Activated CD4-positive, alpha-beta T cell treated with anti-CD3 and anti-CD28 coated beads for 36 hours (primary cell): ENCODE measurements at places on chromosomes 2 and 18. TPM values are rescaled to one million over a fixed set of nuclear protein-coding genes. Genes with fewer than 3 reads are reported as not detected.

IL1RN gene
- total RNA-seq: 4.6 TPM

GRCh38 chr2:1305342-1306013, 107.8 kb upstream of the TPO start:
- H3K4me1 ChIP-seq: peaks cover 2% of the 10 kb centered on the region
- DNase-seq: no peak

GRCh38 chr18:47286776-47287410, 35.4 kb upstream of the SKOR2 start:
- H3K4me1 ChIP-seq: no peaks in the 10 kb centered on the region
- H3K27me3 ChIP-seq: peaks cover 25% of the 10 kb centered on the region
- no peak overlapping the region for H3K27ac ChIP-seq
- no peak overlapping the region for H3K4me3 ChIP-seq
- no peak for DNase-seq

TYMS gene
- total RNA-seq: 331 TPM

DNA sequence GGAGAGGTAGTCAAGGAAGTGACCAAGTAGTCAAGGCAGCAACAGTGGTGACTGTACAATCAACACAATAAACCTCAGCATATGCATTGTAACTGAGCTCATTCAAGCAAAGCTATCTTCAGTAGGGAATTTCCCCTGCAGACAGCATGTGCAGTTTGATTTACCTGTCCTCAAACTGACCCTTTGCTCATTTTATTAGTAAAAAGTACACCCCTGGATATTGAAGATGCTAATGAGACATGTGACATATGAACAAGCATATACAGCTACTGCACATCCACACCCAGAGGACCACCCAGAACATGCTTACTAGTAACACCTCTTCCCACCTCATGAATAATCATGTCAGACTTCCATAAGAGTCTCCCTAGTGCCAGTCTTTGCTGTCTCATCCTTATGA, 15.4 kb downstream of the C2orf81 start:
- peaks cover 3% of the 10 kb centered on the region for H3K27me3 ChIP-seq
- H3K4me1 ChIP-seq: no peaks in the 10 kb centered on the region
- no peak overlapping the region for H3K27ac ChIP-seq
- no peak for DNase-seq
- H3K36me3 ChIP-seq: no peaks in the 10 kb centered on the region

ABCG5 gene
- not detected for total RNA-seq

GRCh38 chr18:697012-697411, 15.4 kb downstream of the ENOSF1 start:
- peaks cover 2% of the 10 kb centered on the region for H3K4me1 ChIP-seq
- H3K27me3 ChIP-seq: no peaks in the 10 kb centered on the region
- no peak overlapping the region for H3K4me3 ChIP-seq

DNA sequence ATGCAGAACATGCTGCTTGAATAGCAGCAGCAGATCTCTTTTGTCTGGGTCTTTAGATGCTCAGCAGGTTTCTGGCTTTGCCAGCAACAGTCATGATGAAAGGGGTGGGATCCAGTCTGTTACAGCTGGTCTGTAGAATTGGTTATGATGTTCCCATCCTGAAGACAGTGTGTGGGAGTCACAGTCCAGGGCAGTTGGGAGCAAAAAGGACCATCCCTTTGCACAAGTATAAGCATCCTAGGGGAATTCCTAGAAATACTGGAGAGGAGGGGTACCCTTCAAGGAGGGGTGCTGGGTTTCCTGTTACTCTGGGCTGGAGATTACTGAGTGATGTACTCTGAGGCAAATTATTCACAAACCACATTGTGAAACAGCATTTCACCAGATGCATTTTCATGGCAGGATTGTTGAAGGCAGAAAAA, 119.9 kb upstream of the RND3 start:
- no peak overlapping the region for H3K27ac ChIP-seq
- peaks cover 4% of the 10 kb centered on the region for H3K27me3 ChIP-seq
- DNase-seq: no peak
- no peaks in the 10 kb centered on the region for H3K36me3 ChIP-seq

DNA sequence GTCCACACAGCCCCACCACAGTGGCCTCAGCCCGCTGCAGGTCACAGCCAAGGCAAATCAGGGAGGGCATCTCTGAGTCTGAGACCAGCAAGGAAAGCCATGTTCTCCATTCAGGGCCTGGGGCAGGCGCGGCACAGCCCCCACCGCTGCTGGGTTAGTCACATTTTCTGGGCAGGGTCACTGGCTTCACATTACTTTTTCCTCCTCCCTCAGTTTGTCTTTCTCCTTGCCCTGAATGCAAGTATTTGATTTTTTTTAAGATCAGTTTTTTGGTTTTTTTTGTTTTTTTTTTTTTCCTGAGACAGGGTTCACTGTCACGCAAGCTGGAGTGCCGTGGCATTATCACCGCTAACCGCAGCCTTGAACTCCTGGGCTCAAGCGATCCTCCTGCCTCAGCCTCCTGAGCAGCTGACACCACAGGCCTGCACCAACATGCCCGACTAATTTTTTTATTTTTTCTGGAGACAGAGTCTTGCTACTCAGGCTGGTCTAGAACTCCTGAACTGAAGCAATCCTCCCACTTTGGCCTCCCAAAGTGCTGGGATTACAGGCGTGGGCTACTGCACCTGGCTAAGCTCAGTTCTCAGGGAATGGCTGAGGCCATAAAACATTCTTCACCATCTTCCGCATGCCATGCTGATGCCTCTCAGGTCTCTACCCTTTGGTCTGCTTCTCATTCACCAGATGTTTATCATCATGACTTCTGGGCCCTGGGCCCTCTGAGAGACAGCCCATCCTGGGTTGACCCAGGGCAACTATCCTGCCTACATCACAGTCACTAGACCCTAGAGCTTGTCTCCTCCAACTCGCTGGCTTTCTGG, 628 bp upstream of the CAPG start:
- H3K4me3 ChIP-seq: peak overlapping the region; percentile 60
- no peaks in the 10 kb centered on the region for H3K36me3 ChIP-seq
- peak; percentile 47 for DNase-seq
- peaks cover 53% of the 10 kb centered on the region for H3K4me1 ChIP-seq
- no peaks in the 10 kb centered on the region for H3K27me3 ChIP-seq

- peaks cover 20% of the 10 kb centered on the region for H3K4me1 ChIP-seq
- H3K36me3 ChIP-seq: peaks cover 10% of the 10 kb centered on the region
- peak; percentile 48 for DNase-seq
- H3K27ac ChIP-seq: peak overlapping the region; percentile 78
Observed at GRCh38 chr18:79393181-79393634, 2.5 kb upstream of the NFATC1 start.

ANO7 gene
- total RNA-seq: 2.1 TPM

CRACDL gene
- total RNA-seq: 0.59 TPM

SIGLEC15 gene
- not detected for total RNA-seq

GRCh38 chr2:85558160-85558559, 3.1 kb downstream of the GGCX start:
- H3K36me3 ChIP-seq: peaks cover 25% of the 10 kb centered on the region
- no peak overlapping the region for H3K4me3 ChIP-seq
- H3K4me1 ChIP-seq: peaks cover 29% of the 10 kb centered on the region
- no peak for DNase-seq
- no peaks in the 10 kb centered on the region for H3K27me3 ChIP-seq
- peak overlapping the region; percentile 7 for H3K27ac ChIP-seq

- DNase-seq: no peak
- no peaks in the 10 kb centered on the region for H3K4me1 ChIP-seq
- H3K27ac ChIP-seq: no peak overlapping the region
- no peak overlapping the region for H3K4me3 ChIP-seq
- H3K36me3 ChIP-seq: no peaks in the 10 kb centered on the region
Observed at GRCh38 chr18:43735570-43735969, 458.3 kb upstream of the SYT4 start.

DNA sequence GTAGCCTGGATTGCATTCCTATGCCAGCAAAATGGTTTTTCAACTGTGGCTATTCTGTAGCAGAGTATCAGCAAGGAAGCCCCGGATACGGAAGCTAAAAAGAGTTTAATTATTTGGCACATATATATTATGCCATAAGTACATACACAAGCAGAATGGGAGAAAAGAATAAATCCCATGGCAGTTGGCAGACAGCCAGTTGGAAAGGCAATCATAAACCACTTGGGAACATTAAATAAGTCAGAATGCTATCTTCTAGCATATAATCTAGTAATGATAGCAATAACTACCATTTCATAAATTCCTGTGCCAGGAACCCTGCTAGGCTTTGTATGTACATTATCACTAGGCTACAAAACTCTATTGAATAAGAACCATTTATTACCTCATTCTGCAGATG, 26.0 kb downstream of the GALNT5 start:
- DNase-seq: no peak
- no peak overlapping the region for H3K4me3 ChIP-seq
- H3K4me1 ChIP-seq: no peaks in the 10 kb centered on the region
- no peaks in the 10 kb centered on the region for H3K36me3 ChIP-seq

KLF7 gene
- total RNA-seq: 21.9 TPM

KCNS3 gene
- 0.07 TPM for total RNA-seq

IL36RN gene
- not detected for total RNA-seq

CASP10 gene
- total RNA-seq: 12.2 TPM

- H3K4me1 ChIP-seq: no peaks in the 10 kb centered on the region
- H3K36me3 ChIP-seq: no peaks in the 10 kb centered on the region
- H3K27me3 ChIP-seq: peaks cover 13% of the 10 kb centered on the region
- H3K27ac ChIP-seq: no peak overlapping the region
- DNase-seq: peak; percentile 72
- no peak overlapping the region for H3K4me3 ChIP-seq
Observed at GRCh38 chr18:8988260-8988871, 114.1 kb upstream of the NDUFV2 start.

- H3K27me3 ChIP-seq: no peaks in the 10 kb centered on the region
- H3K36me3 ChIP-seq: no peaks in the 10 kb centered on the region
- no peak overlapping the region for H3K4me3 ChIP-seq
- H3K27ac ChIP-seq: no peak overlapping the region
Observed at GRCh38 chr2:135030826-135031225, 16.4 kb downstream of the MAP3K19 start.

DNA sequence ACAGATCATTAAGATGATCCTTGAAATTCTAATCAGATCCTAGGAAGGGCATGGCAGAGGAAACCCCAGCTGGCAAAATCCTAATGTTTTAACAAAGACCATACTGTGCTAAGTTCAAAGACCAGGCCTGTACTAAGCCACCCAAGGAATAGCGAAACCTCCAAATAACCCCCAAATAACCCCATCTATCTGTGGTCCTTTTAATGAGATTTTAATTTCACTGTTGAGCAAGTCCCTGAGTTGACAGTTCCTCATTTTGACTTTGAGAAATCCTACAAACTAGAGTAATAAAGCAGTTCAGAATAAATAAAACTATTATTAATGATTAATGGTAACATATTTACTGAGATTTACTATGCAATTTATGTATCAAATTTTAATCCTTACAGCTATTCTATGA, 259.8 kb downstream of the STK39 start:
- no peak overlapping the region for H3K4me3 ChIP-seq
- DNase-seq: no peak
- no peak overlapping the region for H3K27ac ChIP-seq
- H3K36me3 ChIP-seq: peaks cover 18% of the 10 kb centered on the region
- no peaks in the 10 kb centered on the region for H3K27me3 ChIP-seq
- no peaks in the 10 kb centered on the region for H3K4me1 ChIP-seq

GRCh38 chr2:212794471-212794870, 255.9 kb upstream of the ERBB4 start:
- H3K4me3 ChIP-seq: no peak overlapping the region
- no peak for DNase-seq
- no peaks in the 10 kb centered on the region for H3K4me1 ChIP-seq
- no peaks in the 10 kb centered on the region for H3K36me3 ChIP-seq

DNA sequence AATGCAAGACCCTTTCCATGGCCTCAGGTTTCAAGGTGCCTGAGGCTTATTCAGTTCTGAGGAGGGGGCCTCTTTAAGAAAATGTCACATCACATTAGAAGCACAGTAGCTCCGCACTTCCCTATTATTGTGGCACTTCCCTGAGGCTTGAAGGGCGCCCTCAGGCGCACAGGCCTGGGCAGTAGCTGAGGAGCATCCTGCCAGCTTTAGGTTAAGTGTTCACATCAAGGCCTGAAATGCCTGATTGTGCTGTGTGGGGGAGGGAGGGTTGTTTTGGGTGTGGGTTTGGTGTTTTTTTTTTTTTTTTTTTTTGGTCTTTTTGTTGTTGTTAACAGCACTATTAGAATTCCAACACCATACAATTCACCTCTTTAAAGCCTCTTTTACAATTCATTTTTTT, 107.9 kb downstream of the CABLES1 start:
- peaks cover 2% of the 10 kb centered on the region for H3K36me3 ChIP-seq
- H3K4me1 ChIP-seq: peaks cover 10% of the 10 kb centered on the region
- H3K4me3 ChIP-seq: no peak overlapping the region
- no peak overlapping the region for H3K27ac ChIP-seq

MYO3B gene
- total RNA-seq: 0.97 TPM

FBLN7 gene
- total RNA-seq: 40.6 TPM

DNA sequence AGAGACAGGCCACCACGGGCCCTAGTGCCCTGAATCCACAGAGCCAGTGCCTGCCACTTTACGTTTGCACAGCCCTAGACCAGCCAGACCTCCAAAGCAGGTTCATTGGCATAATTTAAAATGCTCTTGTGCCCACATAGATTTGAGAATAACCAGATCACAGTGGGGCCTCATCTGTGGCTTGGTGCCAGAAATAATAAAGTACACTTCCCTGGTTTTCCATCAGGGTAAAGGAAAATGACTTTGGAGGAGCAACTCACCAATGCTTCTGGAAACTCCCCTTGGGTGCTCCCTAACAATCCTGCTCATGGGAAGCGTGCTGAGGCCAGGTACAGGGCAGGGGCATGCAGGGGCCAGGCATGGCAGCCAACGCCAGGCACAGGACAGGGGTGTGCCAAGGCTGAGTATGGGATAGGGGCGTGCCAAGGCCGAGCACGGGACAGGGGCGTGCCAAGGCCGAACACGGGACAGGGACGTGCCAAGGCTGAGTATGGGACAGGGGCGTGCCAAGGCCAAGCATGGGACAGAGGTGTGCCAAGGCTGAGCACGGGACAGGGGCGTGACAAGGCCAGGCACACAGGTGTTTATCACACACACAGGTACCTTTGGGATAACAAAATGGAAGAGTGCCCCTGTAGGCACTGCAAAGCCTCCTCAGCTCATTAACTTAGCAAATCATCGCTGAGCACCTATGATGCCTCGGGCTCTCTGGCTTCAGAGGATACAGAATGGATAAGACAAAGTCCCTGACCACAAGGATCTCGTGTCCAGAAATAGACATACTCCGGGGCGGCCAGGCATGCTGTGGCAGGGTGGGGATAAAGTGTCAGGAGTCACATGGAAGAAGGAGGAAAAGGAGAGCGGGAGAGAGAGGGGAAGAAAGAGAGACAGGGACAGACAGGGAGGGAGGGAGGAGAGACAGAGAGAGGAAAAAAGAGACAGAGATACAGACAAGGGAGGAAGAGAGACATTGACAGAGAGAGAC, 334.7 kb downstream of the EIPR1 start:
- DNase-seq: no peak
- H3K4me1 ChIP-seq: no peaks in the 10 kb centered on the region
- H3K36me3 ChIP-seq: no peaks in the 10 kb centered on the region

GRCh38 chr2:100046961-100047947, 95.1 kb downstream of the AFF3 start:
- H3K27ac ChIP-seq: no peak overlapping the region
- H3K4me3 ChIP-seq: no peak overlapping the region
- DNase-seq: no peak
- H3K27me3 ChIP-seq: no peaks in the 10 kb centered on the region
- no peaks in the 10 kb centered on the region for H3K36me3 ChIP-seq

- H3K27me3 ChIP-seq: no peaks in the 10 kb centered on the region
- H3K4me3 ChIP-seq: no peak overlapping the region
- H3K4me1 ChIP-seq: peaks cover 15% of the 10 kb centered on the region
- no peak for DNase-seq
- H3K27ac ChIP-seq: no peak overlapping the region
Observed at GRCh38 chr18:67260841-67261240, 255.7 kb downstream of the DSEL start.
